NCI-H187 treated with DMSO at 0.1 percent for 48 hours (cell line): ENCODE measurements at places on chromosomes 4 and X.

DNA sequence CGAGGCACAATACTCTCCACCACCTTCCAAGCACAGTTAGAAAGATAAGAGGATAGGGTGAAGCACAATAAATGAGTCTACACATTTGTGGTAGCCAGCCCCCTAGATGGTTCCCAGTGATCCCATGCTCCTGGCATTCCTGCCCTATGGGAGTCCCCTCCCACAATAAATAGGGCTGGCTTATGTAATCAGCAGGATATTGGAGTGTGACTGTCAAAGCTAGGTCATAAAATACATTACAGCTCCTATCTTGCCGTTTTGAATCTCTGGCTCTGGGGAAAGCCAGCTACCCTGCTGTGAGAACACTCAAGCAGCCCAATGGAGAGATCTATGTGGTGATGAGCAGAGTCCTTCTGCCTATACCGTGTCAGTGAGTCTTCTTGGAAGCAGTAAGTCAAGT lies 198.7 kb upstream of the NOCT start:
- DNase-seq = no peak

- DNase-seq = no peak
Measured at GRCh38 chr4:7430965-7431695, 3.6 kb downstream of the PSAPL1 start.

GRCh38 chr4:184442314-184442635 lies 32.1 kb downstream of the IRF2 start:
- DNase-seq = no peak

DNA sequence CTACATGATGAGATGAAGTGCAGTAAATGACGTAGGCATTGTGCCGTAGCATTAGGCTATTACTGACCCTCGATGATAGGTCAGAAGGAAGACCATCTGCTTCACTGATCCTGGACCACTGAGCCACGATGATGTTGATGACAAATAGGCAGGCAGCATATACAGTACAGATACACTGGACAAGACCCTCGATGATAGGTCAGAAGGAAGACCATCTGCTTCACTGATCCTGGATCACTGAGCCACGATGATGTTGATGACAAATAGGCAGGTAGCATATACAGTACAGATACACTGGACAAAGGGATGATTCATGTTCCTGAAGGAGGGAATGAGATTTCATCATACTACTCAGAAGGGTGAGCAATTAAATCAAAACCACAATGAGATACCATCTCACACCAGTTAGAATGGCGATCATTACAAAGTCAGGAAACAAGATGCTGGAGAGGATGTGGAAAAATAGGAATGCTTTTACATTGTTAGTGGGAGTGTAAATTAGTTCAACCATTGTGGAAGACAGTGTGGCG lies 50.9 kb downstream of the BEND4 start:
- no peak for DNase-seq

GRCh38 chrX:16822723-16823122 lies 36.5 kb downstream of the TXLNG start:
- DNase-seq = no peak

GRCh38 chr4:25755911-25756310 lies 100.3 kb downstream of the SLC34A2 start:
- DNase-seq = peak; percentile 31

GRCh38 chr4:43709443-43709842 lies 739.2 kb downstream of the KCTD8 start:
- DNase-seq = no peak

GRCh38 chr4:150045410-150045809 lies 32.8 kb upstream of the DCLK2 start:
- DNase-seq = no peak

DNA sequence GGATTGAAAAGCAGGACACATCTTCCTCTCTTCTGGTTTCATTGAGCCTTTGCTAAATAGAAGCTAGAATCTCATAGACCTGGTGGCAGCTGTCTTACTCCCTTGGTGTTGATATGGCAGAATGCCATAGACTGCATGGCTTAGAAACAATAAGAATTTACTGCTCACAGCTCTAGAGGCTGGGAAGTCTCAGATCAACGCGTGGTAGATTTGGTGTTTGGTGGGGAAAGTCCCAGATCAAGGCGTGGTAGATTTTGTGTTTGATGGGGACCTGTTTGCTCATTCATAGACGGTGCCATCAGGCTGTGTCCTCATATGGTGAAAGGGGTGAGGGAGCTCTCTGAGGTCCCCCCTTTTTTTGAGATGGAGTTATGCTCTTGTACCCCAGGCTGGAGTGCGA lies 57.6 kb upstream of the PPP2R3B start:
- DNase-seq = no peak

GRCh38 chrX:121106484-121107235 lies 59.2 kb downstream of the GLUD2 start:
- no peak for DNase-seq

DNA sequence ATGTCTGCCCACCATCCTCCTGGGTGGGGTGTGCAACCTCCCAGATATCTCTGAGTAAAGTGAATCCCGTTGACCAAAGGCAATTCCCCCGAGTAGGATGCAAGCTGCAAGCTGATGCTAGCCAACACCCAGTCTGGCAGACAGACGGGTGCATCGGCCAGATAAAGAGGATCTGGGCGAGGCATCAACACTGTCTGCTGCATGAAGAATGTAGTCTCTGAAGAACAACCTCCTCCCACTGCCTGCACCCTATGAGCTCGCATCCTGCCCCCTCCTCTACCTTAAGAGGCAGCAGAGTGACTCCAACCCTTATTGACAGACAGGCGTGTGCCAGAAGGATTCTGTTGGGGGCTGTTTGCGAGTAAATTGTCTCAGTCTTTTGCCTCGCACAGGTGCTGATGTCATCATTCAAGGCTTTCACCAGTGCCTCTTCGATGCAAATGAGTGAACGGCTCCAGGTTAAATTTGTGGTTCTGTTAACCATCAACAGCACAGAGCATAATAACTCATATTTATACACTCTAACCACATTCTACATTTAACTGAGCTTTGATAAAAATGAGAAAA lies 546.9 kb downstream of the BCOR start:
- DNase-seq = no peak

GRCh38 chr4:52260514-52261210 lies 209.6 kb downstream of the SPATA18 start:
- DNase-seq = no peak

- DNase-seq = no peak
Measured at GRCh38 chr4:110085131-110085530, 113.3 kb downstream of the ELOVL6 start.

GRCh38 chr4:153684182-153684970 lies at the start of gene TLR2:
Gene TLR2 (plus strand): TSS chr4:153684280. CDS start chr4:153702908, 18,628 bp downstream.
- no peak for DNase-seq

DNA sequence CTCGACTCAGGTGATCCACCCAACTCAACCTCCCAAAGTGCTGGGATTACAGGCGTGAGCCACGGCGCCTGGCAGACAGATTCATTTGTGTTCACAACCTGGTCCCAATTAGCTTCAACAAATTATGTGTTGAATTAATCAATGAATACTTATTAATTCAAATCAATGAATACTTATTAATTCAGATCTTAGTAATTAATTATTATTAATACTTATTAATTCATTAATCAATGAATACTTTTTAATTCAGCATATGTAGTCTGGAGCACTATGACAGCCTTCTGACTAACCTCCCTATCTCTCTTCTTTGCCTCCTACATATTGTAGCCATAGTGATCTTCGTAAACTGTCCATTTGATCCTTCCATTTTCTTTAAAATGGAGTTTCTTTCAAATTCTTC lies 56.7 kb upstream of the RBPJ start:
- DNase-seq = no peak

DNA sequence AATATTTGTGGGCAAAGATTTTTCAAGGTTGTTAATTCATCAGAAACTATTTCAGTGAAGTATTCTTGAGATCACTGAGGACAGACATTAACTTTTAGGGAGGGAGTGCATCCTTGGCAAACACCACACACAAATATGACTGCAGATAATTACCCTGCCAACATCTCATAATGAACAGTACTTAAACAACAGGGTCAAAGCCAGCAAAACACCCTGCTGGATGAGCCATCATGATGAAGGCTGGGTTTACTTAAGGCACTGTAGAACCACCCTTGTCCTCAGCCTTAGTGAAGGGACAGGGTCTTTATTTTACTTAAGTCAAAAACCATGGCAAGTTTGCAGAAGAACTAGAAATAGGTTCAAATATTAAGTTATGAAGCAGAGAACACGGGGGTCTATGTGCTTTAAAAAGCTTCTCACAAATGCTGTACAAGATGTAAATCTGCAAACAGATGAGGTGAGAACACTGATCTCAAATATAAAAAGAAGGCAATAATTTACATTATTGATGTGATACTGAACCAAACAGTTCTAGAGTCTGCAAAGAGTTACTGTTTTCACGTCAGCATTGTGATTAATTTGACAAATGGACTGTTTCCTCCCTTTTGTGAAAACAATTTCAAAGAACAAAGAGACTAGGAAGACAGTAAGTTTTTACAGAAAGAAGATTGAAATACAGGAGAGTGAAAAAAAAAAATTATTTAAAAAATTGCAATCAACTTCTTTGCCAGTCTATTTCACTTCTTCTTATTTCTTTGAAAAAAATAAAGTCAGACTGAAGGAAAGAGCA lies 28.2 kb downstream of the TAPT1 start:
- DNase-seq = no peak

DNA sequence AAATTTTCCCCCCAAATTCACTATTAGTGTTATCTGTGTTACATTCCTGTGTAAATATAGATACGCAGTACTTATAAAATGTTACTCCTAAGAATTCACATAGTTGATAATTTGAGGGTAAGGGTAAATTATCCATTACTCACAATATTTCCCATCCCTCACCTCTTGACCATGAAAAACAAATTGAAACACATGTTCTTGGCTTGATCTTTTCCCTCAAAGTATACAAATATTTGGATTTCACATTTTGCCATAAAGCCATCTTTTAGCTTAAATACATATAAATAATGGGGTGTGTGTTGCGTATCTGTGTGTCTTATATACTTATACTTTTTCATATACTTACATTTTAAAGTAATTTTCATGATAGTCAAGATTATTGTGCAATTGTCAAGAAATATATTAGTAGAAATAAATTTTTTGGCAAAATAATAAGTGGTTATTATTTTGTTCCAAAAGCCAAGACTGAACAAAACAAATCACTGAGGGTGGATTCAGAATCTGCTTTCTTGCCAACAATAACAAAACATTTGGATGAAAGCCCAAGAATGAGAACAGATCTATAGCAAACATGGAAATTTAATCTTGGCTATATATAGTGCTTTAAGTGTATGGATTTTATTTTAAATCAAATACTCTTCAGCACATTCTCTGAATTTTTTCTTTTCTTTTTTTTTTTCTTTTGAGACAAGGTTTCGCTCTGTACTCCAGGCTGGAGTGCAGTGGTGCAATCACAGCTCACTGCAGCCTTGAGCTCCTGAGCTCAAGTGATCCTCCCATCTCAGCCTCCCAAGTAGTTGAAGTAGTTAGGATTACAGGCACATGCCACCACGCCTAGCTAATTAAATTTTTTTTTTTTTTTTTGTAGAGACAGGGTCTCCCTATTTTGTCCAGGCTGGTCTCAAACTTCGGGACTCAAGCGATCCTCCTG lies 48.5 kb upstream of the PRSS48 start:
- DNase-seq = no peak

GRCh38 chr4:48130100-48130499 lies 4.0 kb downstream of the TXK start:
- no peak for DNase-seq

DNA sequence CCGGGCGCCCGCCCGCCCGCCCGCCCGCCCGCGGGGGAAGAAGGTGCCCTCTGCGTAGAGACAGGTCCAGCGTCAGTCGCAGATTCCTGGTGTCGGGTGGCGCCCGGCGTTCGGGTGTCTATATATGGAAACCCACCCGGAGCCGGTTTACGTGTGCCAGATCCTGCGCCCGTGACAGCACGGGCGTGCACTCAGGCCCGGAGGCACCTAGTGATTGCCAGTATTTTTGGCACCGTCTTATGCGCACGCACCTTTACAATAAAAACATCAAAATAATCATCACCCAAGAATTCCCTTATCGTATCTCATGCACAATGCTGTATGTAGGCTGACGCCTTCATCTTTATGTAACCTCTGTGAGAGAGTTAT lies 519 bp downstream of the SLC25A4 start:
- DNase-seq = no peak

GRCh38 chr4:41613386-41613785 lies 75.4 kb downstream of the LIMCH1 start:
- DNase-seq = no peak

DNA sequence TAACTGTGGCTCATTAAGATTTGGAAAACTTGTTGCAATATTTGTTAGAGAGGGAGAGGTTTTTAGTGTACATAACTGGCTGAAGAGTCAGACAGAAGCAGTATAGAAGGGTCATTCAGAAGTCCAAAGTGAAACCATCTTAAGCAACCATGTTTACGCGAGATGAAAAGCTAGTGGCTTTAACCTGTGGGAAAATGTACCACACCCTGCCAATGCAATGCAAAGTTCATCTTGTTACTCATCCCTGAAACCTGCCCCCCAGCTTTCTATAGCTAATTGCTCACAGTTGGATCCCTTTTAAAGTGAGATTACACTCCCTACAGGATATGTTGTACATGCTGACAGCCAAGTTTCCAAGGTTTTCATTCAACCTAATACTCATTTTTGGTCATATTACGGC lies 96.7 kb upstream of the RAPGEF2 start:
- no peak for DNase-seq

DNA sequence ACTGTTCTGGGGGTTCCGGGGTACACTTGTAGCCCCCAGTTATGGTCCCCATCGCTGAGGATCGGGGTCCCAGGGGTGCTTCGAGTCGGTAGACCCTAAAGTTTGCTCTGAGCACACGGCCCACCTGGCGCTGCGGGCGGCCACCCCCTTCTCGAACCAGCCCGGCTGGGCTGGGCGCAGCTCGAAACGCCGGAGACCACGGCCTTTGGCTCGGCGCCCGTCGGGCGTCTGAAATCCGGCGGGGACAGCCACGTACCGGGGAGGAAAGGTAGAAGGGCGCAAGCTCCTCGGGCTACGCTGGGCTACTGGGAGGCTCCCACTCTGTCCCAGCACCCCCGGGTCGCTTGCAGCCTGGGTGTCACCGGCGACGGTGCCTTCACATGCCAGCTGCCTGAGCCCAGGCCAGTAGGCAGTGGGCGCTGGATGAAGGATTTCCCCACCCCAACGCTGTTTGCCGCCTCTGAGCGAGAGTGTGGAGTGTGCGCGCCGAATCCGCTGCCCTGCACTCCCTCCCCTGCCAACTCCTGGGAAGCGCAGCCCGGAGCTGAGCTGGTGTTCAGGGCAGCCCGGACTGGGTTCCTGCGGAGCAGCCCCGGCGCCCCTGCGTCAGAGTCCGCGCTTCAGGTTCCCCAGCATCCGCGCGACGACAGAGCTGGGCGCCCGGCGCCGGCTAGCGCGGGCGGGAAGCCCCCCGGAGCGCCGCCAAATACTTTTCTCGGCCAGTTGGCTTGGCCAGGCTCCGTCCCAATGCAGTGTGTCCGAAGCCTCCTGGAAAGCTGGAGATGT lies 637 bp downstream of the MAMLD1 start:
- DNase-seq = no peak

DNA sequence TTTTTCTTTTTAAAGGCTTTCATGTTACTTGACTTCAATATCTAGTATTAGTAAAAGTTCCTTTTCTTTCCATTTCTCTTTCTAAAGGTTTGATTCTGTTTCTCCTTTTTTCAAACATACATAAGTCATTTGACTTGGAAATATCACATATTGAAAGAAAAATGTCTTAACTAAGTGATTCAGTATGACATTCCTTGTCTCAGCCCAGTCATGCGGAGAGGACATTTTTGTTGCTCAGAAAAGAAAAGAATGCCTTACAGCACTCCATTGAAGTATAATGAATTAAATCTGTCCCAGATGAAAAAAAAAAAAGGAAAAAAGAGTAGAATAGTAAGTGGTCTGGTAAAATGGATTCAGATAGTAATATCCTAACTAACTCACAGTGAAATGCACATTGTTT lies 466.1 kb downstream of the ADGRL3 start:
- no peak for DNase-seq

- DNase-seq = no peak
Measured at GRCh38 chrX:694800-695199, 64.2 kb downstream of the SHOX start.
